ENCODE measurements at places on chromosomes 12 and 14.

- no peak for DNase-seq
These were observed 788 bp upstream of the ASIC1 start for GRCh38 chr12:50056639-50056976.

DNA sequence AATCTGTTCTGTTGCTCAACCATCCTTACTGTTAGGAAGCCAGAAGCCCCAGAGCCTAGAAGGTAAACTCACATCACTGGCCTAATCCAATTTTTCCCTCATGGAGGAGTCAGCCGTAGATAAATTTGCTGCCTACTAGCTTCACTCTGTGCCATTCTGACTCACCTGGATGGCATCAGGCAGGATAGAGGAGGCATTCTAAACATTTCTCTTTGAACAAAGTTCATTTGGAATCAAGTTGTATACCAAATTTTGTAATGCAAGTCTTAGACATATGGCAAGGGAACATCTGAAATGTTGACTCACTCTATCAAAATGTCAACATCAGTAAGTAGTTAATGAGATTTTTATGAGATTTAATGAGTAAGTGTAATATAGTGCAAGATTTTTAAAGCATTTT is 13.6 kb upstream of the TBC1D30 start:
- DNase-seq: no peak

GRCh38 chr14:77565289-77565993 is 51.0 kb downstream of the SPTLC2 start:
- DNase-seq: no peak

GRCh38 chr12:103397536-103397935 is 98.2 kb downstream of the C12orf42 start:
- no peak for DNase-seq

GRCh38 chr12:45368841-45369489 is 153.1 kb downstream of the ANO6 start:
- DNase-seq: peak; percentile 36

GRCh38 chr14:32509632-32510187 is 180.6 kb downstream of the AKAP6 start:
- DNase-seq: peak; percentile 98

- DNase-seq: no peak
These were observed 714.9 kb upstream of the MDGA2 start for GRCh38 chr14:48390346-48390745.

- no peak for DNase-seq
These were observed 64.3 kb downstream of the DCAF5 start for GRCh38 chr14:69088586-69088985.

DNA sequence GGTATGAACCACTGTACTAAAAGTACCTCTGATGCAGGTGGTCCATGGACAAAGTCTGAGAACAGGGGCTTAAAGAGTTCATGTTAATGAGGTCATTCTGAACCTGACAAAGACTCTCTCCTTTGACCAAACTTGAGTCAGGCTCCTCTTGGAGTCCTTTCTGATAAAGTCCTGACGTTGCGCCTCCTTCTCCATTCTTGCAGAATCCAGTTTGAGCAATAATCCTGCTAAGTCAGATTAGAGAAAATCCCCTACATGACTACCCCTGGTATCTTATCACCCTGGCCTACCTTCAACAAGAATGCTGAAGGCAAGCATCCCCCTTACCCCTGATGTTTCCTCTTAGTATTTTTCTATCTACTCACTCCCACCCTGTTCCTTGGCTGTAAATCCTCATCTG is 46.0 kb upstream of the ISM2 start:
- DNase-seq: no peak

DNA sequence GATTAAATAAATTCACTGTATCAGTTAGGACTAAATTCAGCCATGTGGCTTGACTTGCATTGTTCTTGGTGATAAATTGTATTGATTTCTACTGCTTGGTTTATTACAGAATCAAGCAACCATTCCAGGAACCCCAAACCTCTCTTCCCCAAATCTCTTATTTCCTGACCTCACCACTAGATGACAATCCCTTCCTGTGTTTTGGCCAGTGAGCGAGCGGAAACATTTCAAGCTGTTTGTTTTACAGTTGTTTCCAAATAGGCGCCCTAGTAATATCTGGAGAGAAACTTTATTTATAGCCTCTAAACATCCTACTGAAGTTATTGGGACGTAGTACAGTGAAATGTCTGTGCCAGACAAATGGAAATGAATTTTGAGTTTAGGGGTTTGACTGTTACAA is 161.1 kb downstream of the SNAPC1 start:
- no peak for DNase-seq

- DNase-seq: no peak
These were observed 14.3 kb upstream of the ZFP36L1 start for GRCh38 chr14:68807148-68807600.

GRCh38 chr14:32226056-32226455 is 23.0 kb upstream of the RNU6-8 start:
- no peak for DNase-seq

DNA sequence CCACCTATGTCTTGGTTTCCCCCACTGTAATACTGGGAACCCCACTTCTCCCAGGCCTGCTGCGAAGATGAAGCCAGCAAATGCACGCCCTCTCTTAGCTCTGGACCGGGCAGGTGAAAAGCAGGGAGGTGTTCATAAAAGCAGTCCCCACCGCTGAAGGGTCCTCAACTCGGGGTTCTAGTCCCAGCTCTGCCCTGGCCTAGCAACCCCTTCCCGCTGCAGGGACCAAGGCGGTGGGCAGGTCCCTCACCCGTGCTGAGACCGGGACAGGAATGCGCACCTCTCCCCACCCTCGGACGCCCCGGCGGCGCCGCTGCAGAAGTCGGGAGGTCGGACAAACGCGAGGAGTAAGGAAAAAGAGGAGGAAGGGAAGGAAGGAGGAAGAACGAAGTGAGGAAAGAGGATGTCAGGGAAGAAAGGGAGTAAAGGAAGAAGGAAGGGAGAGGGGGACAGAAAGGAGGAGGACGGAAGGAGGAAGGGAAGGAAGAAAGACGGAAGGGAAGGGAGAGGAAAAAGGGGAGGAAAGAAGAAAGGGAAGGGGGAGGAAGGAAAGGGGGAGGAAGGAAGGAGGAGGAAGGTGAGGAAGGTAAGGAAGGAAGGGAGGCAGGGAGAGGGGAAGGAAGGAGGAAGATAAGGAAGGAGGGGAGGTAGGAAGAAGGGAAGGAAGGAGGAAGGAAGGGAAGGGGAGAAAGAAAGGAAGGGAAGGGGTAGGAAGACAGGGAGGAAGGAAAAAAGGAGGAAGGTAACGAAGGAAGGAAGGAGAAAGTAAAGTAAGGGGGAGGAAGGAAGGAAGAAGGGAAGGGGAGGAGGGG is 701 bp downstream of the SPRING1 start:
- DNase-seq: no peak

GRCh38 chr14:35386673-35387125 is 17.9 kb downstream of the NFKBIA start:
- no peak for DNase-seq

DNA sequence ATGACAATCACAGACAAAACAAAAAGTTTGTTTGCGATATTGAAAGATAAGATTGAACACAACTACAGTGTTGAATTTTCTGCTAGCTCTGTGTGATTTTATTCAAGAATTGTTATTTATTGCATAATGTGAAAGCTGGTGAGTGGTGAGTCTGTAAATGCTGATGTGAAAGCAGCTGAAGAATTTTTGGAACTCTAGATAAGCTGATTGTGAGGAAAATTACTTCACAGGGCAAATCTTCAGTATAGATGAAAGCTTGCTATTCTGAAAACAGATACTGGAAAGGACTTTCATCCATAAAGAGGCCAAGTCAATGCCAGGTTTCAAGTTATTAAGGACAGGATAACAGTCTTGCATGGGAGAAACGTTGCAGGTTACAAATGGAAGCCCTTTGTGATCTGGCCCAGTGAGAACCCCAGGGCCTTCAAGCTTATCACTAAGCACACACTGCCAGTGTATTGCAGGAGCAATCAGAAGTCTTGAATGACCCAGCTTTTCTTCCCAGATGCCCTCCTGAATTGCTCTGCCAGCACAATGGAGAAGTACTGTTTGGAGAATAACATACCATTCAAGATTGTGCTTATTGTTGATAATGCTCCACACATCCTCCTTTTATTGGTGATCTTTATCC is 153.7 kb downstream of the PCNX1 start:
- no peak for DNase-seq

GRCh38 chr12:34348836-34349672 is 326.8 kb downstream of the ALG10 start:
- no peak for DNase-seq

GRCh38 chr14:23492618-23493272 is 23.2 kb downstream of the NGDN start:
- DNase-seq: no peak

DNA sequence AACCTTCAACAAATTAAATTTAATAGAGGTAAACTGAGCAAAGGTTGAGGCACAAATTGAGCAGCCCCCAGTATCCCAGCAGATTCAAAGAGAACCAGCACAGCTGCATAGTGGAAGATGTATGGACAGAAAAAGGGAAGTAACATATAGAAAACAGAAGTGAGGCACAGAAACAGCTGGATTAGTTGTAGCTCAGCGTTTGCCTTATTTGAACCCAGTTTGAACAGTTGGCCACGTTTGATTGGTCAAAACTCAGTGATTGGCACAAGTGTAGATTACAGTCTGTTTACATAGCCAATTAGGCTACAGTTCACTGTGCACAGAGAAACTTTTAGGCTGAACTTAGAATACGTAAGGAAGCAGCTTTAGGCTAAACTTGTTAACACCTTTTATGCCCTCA is 315.5 kb downstream of the RMST start:
- no peak for DNase-seq

GRCh38 chr14:64706593-64707193 is 2.5 kb downstream of the PLEKHG3 start:
- DNase-seq: no peak

DNA sequence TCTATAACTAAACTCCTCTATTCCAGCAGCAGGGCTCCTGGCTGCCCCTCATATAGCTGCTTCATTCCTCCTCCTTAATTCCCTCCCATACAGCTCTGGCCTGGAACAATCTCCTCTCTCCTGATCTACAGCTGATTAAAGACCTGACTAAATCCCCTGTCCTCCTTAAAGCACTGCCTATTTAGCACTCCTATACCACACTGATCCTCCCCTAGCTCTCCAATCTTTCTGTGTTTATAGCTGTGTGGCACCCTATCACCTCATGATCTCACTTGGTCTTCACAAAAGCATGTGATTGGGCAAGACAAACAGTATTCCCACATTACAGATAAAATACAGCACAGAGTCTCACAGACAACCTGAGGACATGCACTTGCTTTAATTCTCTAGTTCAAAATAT is 17.4 kb downstream of the FMNL3 start:
- DNase-seq: no peak

DNA sequence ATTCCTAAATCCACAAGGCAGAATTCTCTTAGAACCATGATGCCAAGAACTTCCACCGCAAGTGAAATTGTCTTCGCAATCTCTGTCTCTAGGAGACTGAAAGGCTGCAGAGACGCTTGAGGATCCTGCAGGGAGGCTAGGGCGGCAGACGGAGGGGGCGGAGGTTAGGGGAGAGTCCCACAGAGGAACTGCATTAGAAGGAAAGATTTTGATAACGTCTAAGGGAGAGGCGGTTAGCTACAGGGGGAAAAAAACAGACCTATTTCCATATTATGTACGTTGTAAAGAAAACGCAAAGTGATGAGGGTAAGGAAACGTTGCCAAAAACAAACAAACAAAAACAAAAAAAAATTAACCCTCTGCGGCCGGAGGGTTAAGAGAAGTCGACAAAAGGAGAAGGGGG is 595 bp downstream of the KLHL28 start:
- DNase-seq: no peak

DNA sequence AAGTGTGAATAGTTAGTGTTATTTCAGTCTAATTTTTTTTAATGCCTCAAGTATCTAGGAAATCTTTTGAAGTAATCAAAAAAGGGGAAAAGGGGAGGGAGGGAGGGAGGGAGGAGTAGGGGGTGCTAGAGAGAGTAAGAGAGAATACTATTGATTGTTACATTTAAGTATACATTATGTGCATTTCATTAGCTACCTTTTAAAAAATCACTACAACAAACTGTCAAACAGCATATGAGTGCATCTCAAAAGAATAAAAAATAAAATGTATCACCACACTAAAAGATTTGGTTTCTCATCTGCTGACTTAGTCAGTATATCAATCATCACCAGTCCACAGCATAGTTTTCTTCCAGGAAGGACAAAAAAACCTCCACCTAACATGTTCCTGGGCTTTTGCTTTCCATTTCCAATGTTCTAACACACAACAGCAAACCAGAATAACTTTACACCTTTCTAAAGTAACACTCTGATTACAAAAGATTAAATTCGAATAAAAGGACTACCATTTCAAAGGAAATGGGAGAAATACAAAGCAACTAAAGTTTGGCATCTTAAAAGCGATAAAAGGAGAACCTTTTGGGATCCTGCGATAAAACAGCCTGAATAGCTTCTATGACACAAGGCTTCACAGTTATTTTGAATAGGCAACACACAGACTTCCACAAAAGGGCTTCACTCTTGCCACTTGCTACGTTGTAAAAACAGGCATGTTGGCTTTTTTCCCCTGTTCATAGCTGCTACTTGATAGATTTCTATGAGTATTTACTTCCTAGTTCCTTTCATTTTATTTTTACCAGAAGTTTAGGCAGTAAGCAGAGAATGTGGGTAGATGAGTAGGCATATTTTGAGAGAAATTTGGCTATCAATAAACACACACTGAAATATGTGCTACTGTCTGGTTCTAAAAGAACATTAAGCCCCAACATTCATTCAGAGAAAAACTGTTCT is 160.9 kb downstream of the EPS8 start:
- no peak for DNase-seq

GRCh38 chr12:124492879-124493808 is 74.3 kb downstream of the NCOR2 start:
- DNase-seq: no peak

DNA sequence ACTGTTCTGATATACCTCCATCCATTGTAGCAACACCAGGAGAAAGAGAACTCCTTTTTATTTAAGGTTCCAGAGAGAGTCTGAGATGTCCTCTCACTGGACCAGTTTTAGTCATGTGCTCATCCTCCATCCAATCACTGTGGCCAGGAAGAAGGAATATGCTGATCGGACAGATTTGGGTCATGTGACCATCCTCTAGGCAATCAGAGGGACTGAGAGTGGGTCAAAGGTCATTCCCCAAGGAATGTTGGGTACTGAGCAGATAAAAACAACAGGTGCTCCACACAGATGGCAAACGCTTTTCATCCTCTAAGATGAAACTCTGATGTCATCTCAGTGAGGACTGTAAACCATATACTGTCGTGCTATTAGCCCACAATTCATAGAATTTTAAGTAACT is 28.8 kb upstream of the RPH3A start:
- DNase-seq: no peak

DNA sequence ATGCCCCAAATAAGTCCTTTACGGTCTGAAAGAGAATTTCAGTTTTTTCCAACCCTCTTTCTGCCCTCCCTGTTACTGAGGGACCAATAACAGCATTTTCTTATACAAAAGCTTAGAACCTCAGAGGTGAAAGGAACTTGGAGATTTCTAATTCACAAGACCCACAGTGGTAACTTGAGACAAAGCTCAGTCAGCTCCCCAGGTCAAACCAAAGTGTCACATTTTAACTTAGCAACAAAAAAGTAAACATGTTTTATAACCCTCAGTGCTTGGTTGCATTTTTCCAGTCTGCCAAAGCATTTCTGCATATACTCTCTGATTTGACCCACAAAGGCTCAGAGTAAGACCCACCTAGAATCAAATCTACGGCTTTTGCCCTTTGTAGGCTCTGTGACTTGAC is 415.2 kb downstream of the VRK1 start:
- no peak for DNase-seq

Data from smooth muscle cell of the brain vasculature (primary cell).